ENCODE measurements at places on chromosomes 6 and 20.

DNA sequence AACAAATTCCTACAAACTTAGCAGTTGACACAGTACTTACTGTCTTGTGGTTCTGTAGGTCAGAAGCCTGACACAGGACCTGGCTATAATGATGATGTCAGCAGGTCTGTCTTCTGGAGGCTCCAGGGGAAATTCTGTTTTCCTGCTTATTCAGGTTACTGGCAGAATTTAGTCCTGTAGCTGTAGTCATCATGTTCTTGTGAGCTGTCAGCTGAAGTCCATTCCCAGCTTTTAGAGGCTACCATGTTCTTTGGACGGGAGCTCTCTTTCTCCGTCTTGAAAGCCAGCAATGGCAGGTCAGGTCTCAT, 99.2 kb downstream of the HIVEP1 start:
- DNase-seq: no peak

GRCh38 chr20:56689318-56689717, 60.2 kb downstream of the TFAP2C start:
- no peak for DNase-seq

- peak; percentile 40 for DNase-seq
Observed at GRCh38 chr6:27650620-27651370, 177.9 kb upstream of the ZNF184 start.

DNA sequence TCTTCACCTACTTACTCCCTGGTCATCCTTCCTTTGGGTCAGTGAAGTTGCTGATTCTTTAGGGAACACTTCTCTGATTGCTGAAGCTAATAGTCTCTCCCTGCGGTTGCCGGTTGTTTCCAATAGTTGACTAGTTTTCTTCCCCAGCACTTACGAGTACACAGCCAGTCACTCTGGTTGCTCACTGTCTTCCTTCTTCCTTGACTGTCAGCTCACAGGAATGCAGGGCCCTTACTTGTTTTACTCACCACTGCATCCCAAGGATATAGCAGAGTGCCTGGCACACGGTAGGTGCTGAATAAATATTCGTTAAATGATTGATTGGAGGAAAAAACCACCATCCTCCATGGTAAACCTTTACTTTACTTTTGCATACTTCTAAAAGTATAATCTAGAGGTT, 345.0 kb downstream of the QKI start:
- no peak for DNase-seq

DNA sequence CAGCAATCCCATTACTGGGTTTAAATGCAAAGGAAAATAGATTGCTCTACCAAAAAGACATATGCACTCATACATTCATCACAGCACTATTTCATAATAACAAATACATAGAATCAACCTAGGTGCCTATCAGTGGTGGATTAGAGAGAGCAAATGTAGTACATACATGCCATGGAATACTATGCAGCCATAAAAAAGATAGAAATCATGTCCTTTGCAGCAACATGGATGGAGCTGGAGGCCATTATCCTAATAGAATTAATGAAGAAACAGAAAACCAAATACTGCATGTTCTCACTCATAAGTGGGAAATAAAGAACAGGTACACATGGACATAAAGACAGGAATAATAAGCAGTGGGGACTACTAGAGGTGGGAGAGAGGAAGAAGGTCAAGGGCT, 70.7 kb upstream of the MLIP start:
- DNase-seq: no peak

GRCh38 chr6:102761872-102762271, 1368.4 kb downstream of the GRIK2 start:
- no peak for DNase-seq

DNA sequence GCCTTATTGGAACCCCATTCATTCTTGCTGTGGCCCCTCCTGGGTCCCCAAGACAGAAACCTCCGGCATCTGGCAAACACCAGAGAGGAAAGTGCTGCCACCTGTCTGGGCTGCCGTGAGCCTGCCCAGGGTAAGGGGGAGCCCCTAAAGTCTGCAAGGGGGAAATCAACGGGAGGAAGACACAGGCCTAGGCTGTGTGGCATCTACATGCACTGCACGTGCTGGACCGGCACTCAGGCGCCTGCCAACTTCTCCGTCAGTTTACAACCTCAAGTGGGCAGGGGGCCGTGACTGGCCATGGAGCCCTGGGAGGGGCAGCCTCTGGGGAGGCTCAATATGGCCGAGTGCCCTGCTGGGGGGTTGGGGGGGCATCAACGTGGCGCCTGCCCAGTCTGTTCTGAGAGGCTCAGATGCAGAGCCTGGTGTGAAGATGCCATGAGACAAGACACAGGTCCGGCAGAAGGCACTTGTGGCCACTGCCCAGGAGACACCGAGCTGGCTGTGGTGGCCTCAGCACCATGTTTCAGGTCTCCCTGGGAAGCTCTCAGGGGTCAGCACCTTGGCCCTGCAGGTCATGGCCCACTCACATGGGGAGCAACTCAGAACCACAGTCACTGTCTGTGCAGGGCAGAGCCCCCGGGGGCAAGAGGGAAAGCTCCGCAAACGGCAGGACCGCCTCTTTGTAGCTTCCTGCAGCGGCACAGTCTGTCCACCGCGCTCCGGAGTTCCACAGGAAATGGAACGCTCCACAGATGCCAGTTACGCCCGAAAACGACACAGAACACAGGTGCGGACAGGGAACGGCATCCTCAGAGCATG, 8.4 kb downstream of the UCKL1 start:
- DNase-seq: no peak

GRCh38 chr6:37011656-37012378, 6.4 kb downstream of the FGD2 start:
- no peak for DNase-seq

- no peak for DNase-seq
Observed at GRCh38 chr6:107128175-107128574, 12.9 kb upstream of the BEND3 start.

All from large intestine (tissue), 12 donors.